ENCODE measurements at places on chromosomes 16 and 17.

DNA sequence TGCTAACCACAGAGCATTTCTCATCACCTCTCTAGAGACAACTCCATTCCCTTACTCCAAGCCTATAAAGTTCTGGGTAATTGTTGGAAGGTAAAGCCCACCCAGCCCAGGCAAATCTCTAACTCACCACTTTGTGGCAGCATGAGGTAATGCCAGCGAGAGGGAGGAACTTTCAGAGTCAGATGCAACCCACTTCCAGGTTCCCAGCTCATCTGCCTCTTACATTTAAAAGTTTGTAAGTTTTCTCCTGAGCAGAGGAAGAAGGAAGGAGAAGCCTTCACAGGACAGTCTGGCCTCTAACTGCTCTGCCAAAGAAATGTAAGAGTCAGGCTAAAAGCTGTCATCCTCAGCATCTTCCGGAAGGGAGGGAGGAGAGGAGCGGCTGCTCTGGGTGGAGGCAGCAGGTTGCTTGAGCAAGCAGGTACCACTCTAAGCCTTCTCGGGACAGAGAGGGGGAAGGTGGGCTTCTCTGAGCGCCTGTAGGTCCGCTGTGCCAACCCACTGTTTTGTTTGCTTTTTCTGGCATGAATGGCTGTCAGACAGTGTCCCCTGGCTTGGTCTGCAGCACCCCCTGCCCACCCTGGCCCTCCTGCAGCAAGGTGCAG is 1.0 kb downstream of the ZNF319 start:
- peak; percentile 71 for DNase-seq

GRCh38 chr16:66661210-66661560 is 35.4 kb downstream of the CMTM4 start:
- DNase-seq: no peak

DNA sequence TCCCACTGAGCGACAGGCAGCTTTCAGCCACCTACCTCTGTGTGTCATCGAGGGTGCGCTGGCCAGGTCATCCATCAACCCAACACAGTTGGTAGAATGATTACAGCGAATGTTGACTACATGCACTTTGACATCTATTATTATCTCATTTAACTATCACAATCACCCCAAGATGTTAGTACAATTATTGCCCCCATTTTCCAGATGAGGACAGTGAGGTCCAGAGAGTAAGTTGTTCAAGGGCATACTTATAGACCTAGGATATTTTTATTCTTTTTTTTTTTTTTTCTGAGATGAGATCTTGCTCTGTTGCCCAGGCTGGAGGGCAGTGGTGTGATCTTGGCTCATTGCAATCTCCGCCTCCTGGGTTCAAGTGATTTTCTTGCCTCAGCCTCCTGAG is 8.3 kb upstream of the ITGAM start:
- DNase-seq: no peak

DNA sequence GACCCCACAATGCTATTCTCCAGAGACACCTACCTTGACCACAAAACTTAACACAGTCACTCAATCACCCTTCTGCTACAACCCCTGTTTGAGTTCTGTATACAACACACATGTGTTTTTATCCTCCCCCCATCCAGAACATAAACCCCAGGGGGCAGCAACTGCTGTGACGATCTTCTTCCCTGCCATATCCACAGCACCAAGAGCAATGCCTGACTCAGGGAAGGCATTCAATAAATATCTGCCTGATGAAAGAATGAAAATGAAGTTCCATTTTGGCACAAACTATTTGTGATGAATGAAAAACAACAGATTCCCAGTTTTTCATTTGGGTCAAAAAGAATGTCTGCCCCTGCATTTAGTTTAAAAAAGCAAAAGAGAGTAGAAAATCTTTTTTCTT is 27.0 kb downstream of the ASIC2 start:
- no peak for DNase-seq

GRCh38 chr16:23294260-23294659 is 7.8 kb upstream of the SCNN1B start:
- no peak for DNase-seq

DNA sequence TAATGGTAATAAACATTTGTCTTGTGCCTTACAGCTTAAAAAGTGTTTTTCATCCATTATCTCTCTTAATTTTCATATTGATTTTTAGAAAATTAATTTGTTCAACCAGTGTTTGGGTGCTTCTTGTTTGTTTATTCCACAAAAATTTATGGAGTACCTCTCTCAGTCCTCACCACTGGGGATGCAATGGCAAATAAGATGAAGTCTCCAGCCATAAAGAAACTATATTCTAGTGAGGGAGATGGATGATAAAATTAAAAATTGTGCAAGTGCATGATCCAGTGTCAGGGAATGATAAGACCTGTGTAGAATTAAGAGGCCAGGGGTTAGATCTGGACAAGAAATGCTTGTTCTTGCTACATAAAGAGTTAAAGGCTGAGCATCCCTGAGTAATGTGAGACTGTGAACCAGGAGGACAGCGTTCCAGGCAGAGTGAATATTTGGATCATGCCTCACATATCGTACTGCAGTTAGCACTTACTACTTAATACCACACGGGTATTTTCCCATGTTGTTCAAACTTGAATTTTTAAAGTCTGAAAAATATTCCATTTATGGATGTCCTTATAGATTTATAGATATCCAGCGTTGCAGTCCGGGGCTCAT is 535.7 kb upstream of the HSBP1 start:
- DNase-seq: no peak

GRCh38 chr16:15775663-15776304 is 81.0 kb downstream of the MYH11 start:
- DNase-seq: no peak

GRCh38 chr16:70298988-70299938 is at the start of gene DDX19B:
Gene DDX19B (plus strand): TSS chr16:70299186. CDS start chr16:70299298, 112 bp downstream.
- peak; percentile 76 for DNase-seq

GRCh38 chr17:44989552-44990138 is 21.5 kb upstream of the C1QL1 start:
- DNase-seq: no peak

DNA sequence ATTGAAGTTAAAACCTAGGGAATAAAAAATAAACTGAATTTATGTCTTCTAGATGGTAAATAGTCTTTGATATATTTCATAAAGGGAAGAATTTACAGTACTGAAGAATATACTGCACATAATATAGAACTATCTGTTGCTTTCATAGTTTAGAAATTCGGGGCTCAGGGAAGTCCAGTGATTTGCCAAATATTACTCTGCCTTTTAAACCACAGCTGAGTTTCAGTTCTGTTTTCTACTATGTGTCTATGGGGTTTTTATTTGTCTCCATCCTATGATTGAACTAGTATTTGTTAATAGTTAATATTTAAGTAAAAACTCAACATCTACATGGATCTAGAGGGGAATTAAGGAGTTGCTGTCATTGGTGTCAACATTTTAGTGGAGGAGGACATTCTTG is 715.0 kb upstream of the CDH8 start:
- DNase-seq: no peak

Data from common myeloid progenitor, CD34-positive (primary cell).